Neural progenitor cell (in vitro differentiated cells): ENCODE measurements at places on chromosomes 7 and 10. TPM values are rescaled to one million over a fixed set of nuclear protein-coding genes. Genes with fewer than 3 reads are reported as not detected.

DNA sequence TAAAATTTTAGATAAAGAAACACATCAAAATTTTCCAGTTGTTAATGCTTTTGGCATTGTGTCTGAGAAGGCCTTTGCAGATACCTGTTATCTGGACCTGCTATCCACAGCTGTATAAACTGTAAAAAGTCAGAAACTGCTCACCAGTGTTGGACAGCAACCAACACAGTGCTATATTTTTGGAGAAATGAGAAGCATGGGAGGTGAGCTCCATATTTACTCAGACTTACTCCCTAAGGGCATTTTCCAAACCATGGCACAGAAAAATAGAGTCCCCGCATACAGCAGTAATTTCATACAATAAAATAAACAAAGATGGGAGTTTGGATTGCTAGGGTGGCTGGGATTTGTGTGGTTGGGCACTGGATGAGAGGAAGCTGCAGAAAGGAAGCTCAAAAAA, 136.3 kb upstream of the GLI3 start:
- no peaks in the 10 kb centered on the region for H3K27me3 ChIP-seq
- H3K36me3 ChIP-seq = no peaks in the 10 kb centered on the region
- no peak overlapping the region for H3K4me3 ChIP-seq
- DNase-seq = no peak

The DPYSL4 gene
- total RNA-seq = 17.7 and 28.1 TPM in 2 replicates

DNA sequence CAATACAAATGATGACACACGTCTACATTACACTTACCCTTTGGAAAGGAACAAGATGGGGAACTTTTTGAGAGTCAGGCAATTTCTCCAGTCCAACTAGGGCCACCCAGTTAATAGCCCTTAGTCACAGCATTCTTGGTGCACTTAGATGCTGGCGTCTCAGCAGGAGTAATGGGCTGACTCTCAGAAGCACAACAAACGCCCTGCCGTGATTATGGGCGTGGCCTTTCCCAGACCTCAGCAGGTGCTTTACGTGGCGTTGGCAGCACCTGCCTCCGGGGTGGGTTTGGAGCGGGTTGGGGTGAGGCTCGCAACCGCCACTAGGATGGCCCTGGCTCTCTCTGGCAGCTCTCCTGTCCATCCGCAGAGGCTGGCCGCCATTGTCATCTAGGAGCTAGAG, 147.6 kb upstream of the SHH start:
- no peaks in the 10 kb centered on the region for H3K4me1 ChIP-seq
- no peak overlapping the region for H3K4me3 ChIP-seq

DNA sequence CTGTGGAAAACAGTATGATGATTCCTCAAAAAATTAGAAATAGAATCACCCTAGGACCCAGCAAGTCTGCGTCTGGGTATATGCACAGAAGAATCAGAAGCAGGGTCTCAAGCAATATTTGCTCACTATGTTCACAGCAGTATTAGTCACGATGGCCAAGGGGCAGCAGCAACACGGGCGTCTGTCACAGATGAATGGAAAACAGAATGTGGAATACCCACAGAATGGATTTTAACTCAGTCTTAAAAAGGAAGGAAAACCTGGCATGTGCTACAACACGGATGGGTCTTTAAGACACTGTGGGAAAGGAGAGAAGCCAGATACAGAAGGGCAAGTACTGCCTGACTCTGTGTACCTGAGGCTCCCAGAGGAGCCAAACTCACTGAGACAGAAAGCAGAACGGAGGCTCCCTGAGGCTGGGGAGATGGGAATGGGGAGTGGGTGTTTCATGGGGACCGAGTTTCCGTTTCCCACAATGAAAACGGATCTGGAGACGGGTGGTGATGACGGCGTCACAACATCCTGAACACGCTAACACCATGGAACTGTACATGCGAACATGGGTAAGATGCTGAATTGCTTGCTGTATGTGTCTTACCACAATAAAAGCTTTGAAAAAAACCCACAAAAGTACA, 36.7 kb upstream of the INPP5A start:
- no peaks in the 10 kb centered on the region for H3K4me1 ChIP-seq
- H3K36me3 ChIP-seq = no peaks in the 10 kb centered on the region
- H3K27me3 ChIP-seq = no peaks in the 10 kb centered on the region

- H3K4me1 ChIP-seq = peaks cover 23% of the 10 kb centered on the region
- H3K36me3 ChIP-seq = peaks cover 3% of the 10 kb centered on the region
- no peak for DNase-seq
Observed at GRCh38 chr7:90903841-90904240, 307.7 kb downstream of the CDK14 start.
